ENCODE measurements at places on chromosomes 16 and 17.

GRCh38 chr16:8869212-8869987 lies 594 bp upstream of the CARHSP1 start:
- no peaks in the 10 kb centered on the region for H3K36me3 ChIP-seq
- no peak for DNase-seq
- H3K4me1 ChIP-seq, result peaks cover 31% of the 10 kb centered on the region
- peak overlapping the region; percentile 87 for H3K4me3 ChIP-seq

GRCh38 chr17:17117923-17118322 lies 75.7 kb downstream of the MPRIP start:
- no peaks in the 10 kb centered on the region for H3K27me3 ChIP-seq
- peaks cover 24% of the 10 kb centered on the region for H3K36me3 ChIP-seq
- H3K4me3 ChIP-seq, result no peak overlapping the region
- DNase-seq, result no peak
- peak overlapping the region; percentile 42 for H3K27ac ChIP-seq

DNA sequence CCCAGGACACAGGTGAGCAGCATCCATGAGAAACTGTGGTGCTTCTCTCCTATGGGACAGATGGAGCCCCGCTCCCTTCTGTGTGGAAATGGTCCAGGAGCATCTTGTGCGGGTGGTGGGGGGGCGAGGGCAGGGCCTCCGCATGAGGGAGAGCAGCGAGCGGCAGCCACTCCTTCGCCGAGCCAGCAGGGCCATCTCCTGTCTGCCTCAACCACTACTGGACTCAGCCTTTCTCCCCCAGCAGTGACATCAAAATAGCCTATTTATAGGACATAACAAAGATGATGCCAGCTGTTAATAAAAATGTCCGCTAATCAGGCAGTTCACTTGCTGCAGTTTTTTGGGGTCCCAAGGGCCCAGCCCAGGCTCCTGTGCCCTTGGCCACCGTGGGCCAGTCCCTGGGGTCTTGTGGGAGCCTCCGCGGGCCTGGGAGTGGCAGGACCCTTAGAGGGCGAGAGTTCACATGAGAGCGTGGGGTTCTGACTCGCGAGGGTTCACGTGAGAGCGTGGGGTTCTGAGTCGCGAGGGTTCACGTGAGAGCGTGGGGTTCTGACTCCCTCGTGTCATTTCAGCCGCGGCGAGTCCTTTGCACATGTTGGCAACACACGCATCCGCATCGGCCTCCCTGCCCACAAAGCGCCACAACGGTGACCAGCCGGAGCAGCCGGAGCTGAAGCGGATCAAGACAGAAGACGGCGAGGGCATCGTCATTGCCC lies 47.4 kb downstream of the WDR45B start:
- no peak overlapping the region for H3K27ac ChIP-seq
- no peaks in the 10 kb centered on the region for H3K27me3 ChIP-seq
- H3K4me1 ChIP-seq, result no peaks in the 10 kb centered on the region
- DNase-seq, result no peak

- DNase-seq, result peak; percentile 25
- H3K4me1 ChIP-seq, result peaks cover 10% of the 10 kb centered on the region
- no peak overlapping the region for H3K4me3 ChIP-seq
- H3K27ac ChIP-seq, result no peak overlapping the region
Measured at GRCh38 chr17:74619077-74619673, 4.4 kb downstream of the CD300E start.

- peaks cover 24% of the 10 kb centered on the region for H3K4me1 ChIP-seq
- peaks cover 14% of the 10 kb centered on the region for H3K36me3 ChIP-seq
- H3K27ac ChIP-seq, result no peak overlapping the region
- DNase-seq, result peak; percentile 56
Measured at GRCh38 chr17:78842881-78843565, 2.4 kb upstream of the USP36 start.

DNA sequence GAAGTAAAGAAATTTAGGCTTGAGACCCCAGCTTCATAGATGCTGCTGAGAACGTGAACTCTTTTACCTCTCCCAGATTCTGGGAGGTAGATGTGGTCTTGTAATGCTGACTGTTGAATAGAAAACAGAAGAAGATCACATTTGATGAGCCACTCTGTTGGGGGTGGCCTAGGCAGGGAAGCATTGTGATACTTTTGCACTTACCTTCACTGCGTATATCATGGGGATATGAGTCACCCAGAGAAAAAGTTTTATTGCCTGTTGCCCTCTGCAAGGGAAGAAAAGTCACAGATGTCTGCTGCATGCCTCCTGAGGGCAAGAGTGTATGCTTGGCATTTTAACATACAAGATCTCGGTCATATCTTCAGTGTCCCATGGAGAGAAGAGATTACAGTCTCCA lies 365.4 kb downstream of the SNX29 start:
- no peak for DNase-seq
- H3K27me3 ChIP-seq, result no peaks in the 10 kb centered on the region
- no peak overlapping the region for H3K4me3 ChIP-seq
- no peak overlapping the region for H3K27ac ChIP-seq
- peaks cover 9% of the 10 kb centered on the region for H3K4me1 ChIP-seq

All from MCF 10A (cell line).